ENCODE measurements at places on chromosomes 4 and X.

DNA sequence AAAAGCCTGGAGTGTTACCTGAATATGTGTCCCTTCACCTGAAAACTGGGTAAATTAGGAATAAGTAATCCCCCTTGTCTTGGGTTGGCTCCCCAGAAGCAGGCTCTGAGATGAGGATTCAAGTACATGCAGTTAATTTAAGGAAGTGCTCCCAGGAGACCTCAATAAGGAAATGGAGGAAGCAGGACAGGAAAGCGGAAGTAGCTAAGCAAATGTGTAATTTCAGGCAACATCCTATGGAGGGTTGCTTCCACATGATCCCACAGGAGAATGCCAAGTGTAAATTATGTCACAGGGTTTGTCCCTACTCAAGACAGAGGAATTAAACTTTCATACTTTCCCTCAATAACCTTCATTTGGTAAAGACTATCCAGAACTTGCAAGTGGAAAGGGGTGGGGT lies 48.1 kb upstream of the ARHGEF6 start:
- DNase-seq = no peak

- DNase-seq = no peak
These were observed 1.0 kb downstream of the WFS1 start for GRCh38 chr4:6270636-6271121.

GRCh38 chr4:159021597-159022385 lies 81.1 kb upstream of the RAPGEF2 start:
- no peak for DNase-seq

DNA sequence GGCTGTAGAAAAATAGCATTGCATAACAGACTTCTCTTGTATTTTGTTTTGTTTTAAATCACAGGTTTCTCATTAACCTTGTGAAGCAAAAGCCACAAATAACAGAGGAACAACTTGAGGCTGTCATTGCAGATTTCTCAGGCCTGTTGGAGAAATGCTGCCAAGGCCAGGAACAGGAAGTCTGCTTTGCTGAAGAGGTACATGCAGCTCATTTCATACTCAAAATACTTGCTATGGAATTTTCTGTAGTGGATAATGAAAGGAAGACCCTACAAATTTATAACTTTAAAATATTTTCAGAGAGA lies 17.6 kb downstream of the AFP start:
- no peak for DNase-seq

GRCh38 chr4:124426279-124426678 lies 286.3 kb downstream of the ANKRD50 start:
- DNase-seq = no peak

DNA sequence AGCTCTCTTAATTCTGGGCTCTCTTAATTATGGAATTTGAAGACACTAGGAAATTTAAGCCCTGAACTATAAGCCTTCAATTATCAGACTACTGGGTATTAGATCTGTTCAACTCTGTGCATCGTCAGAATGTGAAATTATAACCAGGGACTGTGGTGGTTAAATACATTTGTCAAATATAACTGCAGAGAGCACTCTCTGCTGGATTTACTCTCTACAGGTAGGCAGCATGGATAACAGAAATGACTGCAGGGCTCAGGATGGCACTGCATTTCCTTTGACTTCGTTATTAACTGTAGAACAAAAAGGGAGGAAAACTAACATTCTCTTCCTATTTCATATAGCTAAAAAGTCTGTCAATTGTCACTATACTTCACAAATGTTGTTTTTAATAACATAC lies 310.1 kb upstream of the RASGEF1B start:
- DNase-seq = no peak

- no peak for DNase-seq
These were observed 32.9 kb upstream of the PGM2 start for GRCh38 chr4:37793562-37793961.

- no peak for DNase-seq
These were observed 197.1 kb downstream of the PALLD start for GRCh38 chr4:168693750-168694490.

- DNase-seq = no peak
These were observed 7.6 kb upstream of the PCDH19 start for GRCh38 chrX:100417681-100418080.

DNA sequence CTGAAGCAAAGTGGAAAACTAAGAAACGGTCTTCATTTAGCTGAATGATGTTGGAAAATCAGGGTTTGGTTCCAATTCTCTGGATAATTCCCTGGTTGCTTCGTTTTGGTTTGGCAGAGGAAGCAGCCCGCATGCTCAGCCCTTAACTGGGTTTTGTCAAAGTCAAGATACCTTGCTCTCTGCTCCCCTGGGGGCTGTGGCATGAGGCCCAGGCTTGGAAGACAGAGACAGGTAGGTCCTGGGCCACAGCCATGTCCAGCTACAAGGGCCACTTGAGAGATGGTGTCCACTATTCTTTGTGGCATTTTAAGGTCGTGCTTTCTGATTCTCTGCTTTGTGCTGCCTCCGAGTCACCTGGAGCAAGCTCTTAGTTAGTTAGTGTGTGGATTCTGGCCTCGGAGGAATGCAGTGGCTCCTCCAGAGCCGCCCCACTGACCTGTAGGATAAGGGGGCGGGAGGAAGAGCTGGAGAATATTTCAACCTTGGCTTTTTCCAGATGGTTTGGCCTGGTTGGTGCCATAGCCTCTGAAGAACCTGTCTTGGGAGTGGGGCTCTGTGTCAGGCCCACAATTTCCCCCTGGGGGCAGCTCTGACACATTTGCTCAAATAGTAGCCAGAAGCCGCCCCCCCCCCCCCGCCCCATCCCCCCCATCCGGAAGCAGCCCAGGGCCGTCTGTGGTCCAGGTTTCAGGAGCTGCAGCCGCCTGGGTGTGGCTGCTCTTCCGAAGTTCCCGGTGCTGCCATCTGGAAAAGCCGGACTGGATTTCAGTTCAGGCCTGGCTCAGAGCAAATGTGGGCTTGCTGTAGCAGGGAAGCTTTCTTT lies 147.1 kb downstream of the NHS start:
- no peak for DNase-seq

DNA sequence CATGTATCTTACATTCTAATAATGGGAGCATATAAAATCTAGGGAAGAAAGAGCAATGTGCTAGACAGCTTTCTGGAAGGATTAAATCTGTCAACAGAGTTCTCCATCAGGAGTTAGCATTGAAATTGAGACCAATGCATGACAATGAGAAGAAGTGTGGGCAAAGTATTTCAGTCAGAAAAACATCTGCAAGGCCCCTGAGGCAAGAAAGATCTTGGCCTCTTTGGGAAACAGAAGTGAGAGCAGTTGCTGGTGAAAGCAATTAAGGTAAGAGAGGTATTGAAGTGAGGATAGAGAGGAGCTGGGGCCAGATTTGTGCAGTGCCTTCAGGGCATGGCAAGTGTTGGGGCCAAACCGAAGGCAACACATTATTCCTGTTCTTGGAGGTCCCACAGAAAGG lies 999.1 kb downstream of the STPG2 start:
- no peak for DNase-seq

DNA sequence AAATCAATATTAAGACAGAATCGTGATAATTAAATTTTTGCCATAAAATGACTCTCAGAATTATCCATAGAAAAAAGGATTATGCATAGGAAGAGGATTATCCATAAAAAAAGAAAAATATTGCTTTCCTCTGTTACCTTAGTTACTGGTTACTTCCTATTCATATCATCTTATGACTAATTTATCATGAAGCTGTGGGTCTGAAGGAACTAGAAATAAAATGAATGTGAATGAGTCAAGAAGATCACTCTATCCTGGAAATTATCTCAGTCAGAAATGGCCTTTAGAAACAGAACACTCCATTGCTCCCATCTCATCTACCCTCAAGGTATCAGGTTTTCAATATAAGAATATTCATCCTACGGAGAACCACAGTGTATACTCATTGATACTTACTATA lies 19.4 kb downstream of the RPS6KA6 start:
- DNase-seq = no peak

DNA sequence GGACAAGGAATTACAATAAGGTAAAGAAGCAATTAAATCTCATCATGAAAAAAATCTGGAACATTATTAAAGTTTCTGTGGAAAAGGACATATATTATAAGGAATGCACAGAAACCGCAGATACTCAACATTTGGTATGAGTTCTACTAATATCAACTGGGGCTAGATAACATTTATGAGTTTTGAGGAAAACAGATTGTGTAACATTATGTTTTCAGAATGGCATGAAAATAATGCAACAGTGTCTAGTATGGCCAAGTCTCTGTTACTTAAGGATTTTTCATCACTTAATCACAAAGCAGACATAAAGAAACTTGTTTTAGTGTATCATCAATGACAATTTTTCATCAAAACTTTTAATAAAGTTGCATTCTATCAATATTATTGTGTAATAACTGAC lies 785.0 kb downstream of the GLUD2 start:
- no peak for DNase-seq

DNA sequence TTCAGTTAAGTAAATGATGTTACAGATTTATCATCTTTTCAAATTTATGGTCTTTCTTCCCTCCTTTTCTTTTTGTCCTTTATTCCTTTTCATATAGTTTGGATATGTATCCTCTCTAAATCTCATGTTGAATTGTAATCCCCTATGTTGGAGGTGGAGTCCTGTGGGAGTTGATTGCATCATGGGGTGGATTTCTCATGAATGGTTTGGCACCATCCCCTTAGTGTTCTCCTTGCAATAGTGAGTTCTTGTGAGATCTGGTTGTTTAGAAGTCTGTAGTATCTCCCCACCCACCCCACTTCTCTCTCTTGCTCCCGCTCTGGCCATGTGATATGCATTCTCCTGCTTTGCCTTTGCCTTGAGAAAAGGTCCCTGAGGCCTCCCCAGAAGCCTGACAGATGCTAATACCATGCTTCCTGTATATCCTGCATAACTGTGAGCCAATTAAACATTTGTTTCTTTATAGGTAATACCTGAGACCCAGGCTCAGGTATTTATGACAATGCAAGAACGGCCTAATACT lies 236.7 kb downstream of the PRDM5 start:
- no peak for DNase-seq

DNA sequence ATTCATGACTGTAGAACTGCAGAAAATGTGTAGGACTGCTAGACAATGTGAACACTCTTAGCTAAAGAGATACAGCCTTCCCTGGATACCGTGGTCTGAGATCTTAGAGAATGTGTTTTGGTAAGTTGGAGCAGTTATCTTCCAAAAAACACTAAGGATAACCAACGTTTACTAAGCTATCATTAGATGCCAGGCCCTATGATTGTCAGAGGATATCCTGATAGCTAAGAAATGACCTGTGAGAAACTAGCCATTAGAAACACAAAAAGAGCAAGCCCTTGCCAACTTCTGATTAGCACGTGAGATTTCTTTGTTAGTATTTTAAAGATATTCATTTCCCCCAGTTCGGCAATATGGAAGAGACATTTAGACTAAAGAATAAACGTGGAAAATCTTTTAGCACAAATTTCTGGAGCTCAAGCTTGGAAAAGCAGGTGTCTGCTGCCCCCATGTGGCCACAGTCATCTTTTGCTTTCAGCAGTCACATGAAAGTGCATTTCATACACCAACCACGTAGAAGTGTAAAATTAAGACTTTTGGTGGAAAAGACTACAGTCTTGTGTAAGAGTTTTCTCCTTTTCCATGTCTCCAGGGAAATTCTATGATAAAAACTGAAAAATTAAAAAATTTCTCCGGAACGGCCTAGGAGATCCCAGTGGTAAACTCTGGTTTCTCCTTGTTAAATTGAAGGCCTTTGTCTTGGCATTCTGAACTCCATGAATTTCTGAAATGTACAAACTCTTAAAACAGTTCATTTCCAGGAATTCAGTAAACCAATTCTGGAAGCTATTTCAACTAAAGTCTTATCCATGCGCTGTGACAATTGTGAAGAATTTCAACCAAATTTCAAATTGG lies 136.4 kb downstream of the ZNF674 start:
- no peak for DNase-seq

DNA sequence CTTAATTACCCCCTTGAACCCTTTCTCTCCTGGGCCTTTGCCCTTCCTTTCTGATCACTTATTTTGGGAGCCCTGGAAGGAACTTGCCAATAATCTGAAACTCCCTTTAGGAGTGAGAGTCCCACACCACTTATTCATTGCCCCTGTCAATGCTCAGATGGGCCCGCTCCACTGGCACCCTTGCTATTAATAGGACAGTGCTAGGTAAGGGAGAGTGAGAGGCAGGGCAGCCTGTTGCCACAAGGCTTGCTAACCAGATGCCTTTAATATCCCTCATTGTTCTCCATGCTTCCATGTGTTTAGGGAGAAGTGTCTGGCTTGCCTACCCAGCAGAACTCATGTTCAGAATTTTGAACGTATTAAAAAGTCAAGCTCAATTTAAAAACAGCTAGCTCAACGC lies 1.7 kb upstream of the NHS start:
- DNase-seq = no peak

GRCh38 chr4:139044291-139044690 lies 28.7 kb downstream of the NOCT start:
- DNase-seq = no peak

DNA sequence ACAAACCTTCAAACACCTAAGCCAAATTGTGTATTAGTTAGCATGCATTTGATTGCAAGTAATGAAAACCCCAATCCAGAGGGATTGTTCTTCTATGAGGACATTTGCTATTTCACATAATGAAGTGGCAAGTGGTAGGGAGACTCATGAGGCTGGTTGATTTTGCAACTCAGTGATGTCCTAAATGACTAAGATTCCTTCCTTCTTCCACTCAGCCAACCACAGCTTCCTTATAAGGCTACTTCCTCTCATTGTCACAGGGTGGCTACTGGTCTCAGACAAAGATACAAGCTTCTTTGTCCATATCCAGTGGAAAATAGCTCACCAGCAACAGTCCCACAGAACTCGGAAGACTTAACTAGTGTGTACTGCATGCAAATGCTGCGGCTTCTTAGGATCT lies 5.3 kb upstream of the OTC start:
- no peak for DNase-seq

DNA sequence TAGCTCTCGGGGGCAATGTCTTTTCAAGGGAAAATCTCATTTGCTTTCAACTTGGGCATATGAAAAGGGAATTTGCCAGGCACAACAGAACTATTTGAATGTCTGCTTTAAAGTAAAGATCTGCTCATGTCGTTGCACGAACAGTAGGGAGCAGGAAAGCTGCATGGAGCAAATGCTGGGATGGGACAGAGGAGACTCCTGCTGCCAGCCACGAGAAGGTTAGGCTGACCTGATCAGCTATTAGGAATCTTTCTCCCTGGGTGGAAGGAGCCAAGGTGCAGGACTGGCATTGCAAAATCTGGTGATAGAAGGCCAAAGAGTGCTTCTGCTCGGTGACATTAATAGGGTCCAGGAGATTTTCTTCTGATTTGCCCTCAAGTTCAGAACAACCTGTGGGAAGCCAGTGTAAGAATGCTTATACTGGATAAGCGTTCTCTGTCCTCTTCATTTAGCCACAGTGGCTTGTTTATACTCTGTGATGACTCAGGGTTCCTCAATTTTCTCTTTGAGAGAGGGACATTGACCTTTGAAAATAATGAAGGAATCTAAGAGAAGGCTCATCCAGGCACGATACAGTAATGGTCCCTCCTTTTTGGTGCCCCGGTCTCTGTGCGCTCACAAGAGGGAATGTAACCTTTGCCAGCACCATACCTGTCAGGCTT lies 22.9 kb downstream of the FHL1 start:
- DNase-seq = no peak

GRCh38 chr4:68469482-68469881 lies 22.2 kb downstream of the TMPRSS11E start:
- no peak for DNase-seq
